GM12878 (cell line): ENCODE measurements at places on chromosomes 5 and 9.

GRCh38 chr5:16557477-16557876 is 59.3 kb downstream of the RETREG1 start:
- no peak for DNase-seq

- DNase-seq: no peak
Observed at GRCh38 chr9:69931340-69931739, 110.7 kb downstream of the CFAP95 start.

DNA sequence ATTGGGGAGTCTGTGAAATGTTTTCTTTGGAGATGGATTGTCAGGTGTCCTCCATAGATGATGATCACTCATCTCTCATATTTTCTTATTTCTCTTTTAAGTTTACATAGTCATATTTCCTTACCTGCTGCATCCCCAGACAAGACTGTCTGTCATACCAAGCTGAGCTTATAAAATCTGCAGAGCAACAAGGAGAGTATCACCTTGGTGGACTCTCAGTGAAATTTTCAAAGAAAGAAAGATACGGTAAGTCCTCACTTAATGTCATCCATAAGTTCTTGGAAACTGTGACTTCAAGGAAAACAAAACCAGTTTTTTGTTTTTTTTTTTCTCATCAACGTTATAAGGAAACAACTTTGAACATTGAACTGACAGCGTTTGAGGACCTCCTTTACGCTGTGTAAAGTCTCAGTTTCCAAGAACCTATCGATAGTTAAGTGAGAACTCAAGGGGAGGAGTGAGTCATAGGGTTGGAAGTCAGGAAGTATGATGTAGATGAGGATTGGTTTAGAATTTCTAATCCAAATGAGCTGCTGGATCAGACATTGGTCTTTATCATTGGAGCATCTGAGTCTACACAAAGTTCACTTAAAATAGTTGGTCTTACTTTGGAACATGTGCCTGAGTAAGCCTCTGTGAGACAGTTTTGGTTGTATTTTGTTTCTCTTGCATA is 45.5 kb downstream of the SPIN1 start:
- DNase-seq: no peak

- DNase-seq: no peak
Observed at GRCh38 chr9:100170556-100170955, 71.5 kb downstream of the INVS start.

DNA sequence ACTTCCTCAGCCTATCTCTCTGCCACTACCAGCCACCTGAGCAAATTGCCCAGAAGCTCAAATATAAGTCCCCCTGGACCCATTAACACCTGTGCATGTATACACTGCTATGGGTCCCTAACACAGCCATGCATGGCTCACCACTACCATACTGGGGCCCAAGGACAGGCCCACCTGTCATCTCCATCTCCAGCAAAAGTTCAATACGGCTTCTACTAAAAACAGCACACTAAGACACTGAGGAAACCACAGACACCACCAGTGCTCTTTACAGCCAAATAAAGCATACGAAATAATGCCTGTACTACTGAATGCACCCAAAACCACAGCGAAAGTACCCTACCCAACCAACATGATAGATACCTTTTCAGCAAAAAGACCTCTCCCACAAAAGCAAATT is 85.6 kb upstream of the GHR start:
- DNase-seq: no peak

DNA sequence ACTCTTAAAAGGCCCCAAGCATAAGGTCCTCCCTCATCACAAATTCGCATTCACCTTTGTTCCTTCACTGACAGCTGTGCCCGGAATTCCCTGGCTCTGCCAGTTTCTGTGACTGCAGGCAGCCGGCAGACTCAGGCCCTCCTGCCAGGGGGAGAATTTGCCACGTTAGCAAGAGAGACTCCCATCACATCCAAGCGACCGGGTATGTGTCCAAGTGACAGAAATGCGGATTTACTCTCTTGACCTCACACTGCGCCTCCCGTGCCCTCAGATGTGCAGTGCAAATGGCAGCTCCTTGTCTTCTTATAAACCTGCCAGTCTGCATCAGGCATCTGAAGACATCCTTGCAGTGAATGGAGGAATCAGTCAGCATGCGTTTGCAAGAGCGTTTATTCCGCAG is 187.1 kb upstream of the WWC1 start:
- no peak for DNase-seq

GRCh38 chr5:1542781-1543180 is 19.0 kb upstream of the LPCAT1 start:
- DNase-seq: no peak

- no peak for DNase-seq
Observed at GRCh38 chr9:132167192-132167591, 5.3 kb downstream of the NTNG2 start.

GRCh38 chr5:163185315-163185714 is 252.1 kb upstream of the CCNG1 start:
- DNase-seq: no peak

DNA sequence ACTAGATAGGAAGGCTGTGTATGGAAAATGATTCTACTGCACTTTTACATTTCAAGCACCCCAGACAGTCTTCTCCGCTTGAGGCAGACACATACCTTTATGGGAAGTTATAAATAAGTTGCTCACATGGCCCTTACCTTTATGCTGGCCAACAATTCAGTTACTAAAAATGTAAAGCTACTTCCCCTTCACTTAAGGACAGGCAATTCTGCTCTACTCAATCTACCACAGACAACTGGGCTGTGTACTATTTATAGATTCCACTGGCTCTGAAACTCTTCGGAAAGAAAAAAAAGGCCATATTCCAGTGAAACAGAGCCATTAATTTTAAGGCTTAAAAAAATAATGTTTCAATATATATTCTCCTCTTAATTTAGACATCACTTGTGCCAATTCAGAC is 59.4 kb downstream of the ELAVL2 start:
- no peak for DNase-seq

DNA sequence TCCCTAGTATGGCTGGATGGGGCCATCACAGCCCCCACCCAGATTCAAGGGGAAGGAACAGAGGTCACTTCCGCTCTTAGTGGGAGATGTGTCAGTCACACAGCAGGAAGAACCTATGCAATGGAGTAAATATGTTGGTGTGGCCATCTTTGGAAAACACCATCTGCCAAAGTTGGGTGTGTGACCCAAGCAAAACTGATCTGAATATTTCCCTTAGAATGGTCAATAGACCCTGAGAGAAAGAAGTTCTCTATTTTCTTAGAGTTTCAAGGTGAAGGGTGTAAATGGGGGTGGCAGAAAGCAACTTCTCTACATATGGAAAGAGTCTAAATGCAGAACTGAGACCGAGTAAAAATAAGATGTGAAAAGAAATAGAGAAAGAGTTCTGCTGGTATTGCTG is 212.7 kb downstream of the ESM1 start:
- DNase-seq: no peak

- peak; percentile 37 for DNase-seq
Observed at GRCh38 chr5:60379907-60380306, 320.1 kb downstream of the DEPDC1B start.

DNA sequence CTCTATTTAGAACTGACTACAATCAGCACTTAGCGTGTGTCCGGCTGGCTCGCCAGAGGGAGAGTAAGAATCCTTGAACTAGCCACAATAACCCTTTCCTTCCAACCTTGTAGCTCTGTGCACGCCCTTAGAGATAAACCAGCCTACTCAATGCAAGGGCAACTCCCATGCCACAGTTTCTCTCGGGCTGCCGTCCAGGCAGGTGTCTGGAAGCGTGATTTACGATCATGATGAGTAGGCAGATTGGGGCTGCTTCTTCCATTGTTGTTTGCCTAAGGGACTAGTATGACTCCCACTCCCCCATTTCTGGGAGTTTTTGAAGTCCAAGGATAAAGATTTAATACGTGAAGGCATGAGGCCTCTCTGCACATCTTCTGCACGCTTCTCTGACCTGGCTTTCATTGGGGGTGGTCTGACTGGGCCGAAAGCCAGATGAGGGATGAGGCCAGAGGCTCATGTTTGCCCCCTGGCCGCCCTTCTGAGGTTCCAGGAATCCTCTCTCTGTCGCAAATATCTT is 134.0 kb upstream of the MYO10 start:
- no peak for DNase-seq

DNA sequence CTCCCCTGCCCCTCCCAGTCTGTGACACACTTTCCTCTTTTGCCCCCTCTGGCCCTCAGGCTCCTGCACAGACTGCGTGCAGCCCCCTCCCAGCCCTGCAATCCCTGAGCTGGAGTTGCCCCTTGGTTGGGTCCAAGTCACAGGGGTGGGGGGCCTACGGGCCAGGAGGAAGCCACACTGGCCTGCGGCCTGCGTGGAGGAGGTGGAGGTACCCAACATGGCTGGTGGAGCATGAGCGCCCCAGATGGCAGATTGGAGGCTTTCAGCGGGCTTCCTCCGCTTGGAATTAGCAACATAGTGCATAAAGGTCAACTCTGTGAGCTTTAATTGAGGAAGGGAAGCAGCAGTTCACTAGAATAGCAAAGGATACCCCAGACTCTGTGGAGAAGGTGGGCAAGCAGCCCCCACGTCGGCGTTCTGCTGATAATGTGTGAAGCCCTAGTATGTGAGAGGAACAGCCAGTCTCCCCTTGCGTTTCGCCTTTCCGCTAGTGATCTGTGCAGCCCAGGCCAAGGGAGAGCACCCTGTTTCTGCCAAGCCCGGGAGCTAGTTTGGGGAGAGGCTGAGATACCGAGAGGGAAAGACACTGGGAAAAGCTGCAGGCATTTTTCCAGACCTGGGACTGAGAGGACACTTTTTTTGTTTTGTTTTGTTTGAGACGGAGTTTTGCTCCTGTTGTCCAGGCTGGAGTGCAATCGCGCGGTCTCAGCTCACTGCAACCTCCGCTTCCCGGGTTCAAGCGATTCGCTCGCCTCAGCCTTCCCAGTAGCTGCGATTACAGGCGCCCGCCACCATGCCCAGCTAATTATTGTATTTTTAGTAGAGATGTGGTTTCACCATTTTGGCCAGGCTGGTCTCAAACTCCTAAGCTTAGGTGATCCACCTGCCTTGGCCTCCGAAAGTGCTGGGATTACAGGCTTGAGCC is 35.3 kb upstream of the MACIR start:
- DNase-seq: no peak

DNA sequence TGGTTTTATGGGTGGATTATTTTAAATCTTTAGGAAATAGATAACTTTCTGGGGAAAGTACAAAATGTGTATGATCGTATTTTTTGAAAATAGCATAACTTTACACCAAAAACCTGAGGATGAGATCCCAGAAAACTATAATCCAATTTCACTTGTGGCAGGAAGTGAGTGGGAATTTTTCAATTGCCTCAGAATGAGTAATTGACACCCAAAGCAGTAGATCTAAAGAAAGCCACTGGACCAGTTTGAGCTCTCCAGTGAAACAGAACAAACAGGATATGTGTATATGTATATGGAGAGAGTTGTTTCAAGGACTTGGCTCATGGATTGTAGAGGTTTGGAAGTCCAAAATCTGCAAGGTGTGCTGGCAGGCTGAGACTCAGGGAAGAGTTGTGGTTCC is 109.2 kb upstream of the SHB start:
- DNase-seq: no peak

DNA sequence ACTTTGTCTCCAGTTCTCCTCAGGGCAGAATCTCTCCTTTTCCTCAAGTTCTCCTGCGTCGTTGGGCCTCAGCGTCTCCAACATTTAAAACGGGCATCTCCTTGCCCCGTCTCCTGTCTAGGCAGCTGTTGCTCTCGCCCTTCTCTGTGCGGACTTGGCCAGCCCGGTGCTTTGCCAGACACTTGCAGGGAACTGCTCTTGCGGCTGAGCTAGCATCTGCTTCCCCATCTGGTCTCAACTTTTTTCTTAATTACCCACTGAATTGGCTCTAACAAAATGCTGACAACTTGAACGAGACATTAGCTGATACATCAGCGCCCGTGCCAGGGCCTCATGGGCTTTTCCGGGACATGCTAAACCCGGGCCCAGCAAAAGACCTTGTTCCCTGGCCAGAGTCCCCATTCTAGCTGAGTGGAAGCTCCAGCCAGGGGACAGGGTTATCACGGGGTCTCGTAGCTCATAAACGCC is 25.1 kb downstream of the ZNF618 start:
- no peak for DNase-seq

- DNase-seq: no peak
Observed at GRCh38 chr9:106298997-106299396, 564.0 kb upstream of the ZNF462 start.

GRCh38 chr5:172168311-172168710 is 19.7 kb downstream of the STK10 start:
- no peak for DNase-seq

GRCh38 chr9:3331801-3332200 is 194.0 kb downstream of the RFX3 start:
- no peak for DNase-seq

DNA sequence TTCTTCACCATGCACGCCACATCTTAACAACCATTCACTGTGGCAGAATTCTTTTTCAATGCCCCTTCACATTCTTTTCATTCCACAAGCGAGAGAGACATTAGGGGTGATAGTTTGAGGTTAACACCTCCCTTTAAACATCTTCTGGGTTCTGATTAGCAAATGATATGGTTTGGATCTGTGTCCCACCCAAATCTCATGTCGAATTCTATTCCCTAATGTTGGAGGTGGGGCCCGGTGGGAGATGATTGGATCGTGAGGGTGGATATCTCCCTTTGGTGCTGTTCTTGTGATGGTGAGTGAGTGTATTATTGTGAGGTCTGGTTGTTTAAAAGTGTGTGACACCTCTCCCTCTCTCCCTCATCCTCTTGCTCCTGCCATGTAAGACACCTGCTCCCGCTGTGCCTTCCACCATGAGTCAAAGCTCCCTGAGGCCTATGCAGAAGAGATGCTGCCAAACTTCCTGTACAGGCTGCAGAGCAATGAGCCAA is 46.1 kb upstream of the RAI14 start:
- no peak for DNase-seq

GRCh38 chr5:179110528-179110927 is 50.4 kb downstream of the ZNF354C start:
- no peak for DNase-seq

- DNase-seq: no peak
Observed at GRCh38 chr5:169074839-169075238, 226.1 kb downstream of the SLIT3 start.

GRCh38 chr5:74266836-74267235 is 373.7 kb downstream of the ENC1 start:
- no peak for DNase-seq

DNA sequence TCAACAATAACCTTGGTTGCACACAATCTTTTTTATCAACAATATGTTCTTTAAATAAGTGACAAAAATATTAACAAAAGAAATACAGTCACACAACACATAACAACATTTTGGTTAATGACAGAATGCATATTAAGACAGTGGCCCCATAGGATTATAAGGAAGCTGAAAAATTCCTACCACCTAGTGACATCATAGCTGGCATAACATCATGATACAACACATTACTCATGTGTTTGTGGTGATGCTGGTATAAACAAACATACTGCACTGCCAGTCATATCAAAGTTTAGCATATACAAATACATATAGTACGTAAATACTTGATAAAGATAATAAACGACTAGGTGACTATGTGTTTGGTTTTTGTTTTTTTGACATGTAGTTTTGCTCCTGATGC is 344.8 kb upstream of the POU5F2 start:
- no peak for DNase-seq

GRCh38 chr9:123868002-123868401 is 61.9 kb downstream of the DENND1A start:
- DNase-seq: no peak

- no peak for DNase-seq
Observed at GRCh38 chr5:130425424-130425823, 521.2 kb downstream of the CHSY3 start.

GRCh38 chr5:10248378-10249260 is 1.1 kb downstream of the ATPSCKMT start:
- no peak for DNase-seq
